ENCODE measurements at places on chromosomes 13 and 19. TPM values are rescaled to one million over a fixed set of nuclear protein-coding genes. Genes with fewer than 3 reads are reported as not detected.

- peak overlapping the region; percentile 19 for H3K27ac ChIP-seq
- H3K27me3 ChIP-seq = no peaks in the 10 kb centered on the region
- no peak overlapping the region for H3K4me3 ChIP-seq
- DNase-seq = peak; percentile 58
These were observed 29.2 kb downstream of the SIPA1L3 start for GRCh38 chr19:37936166-37936565.

- no peaks in the 10 kb centered on the region for H3K36me3 ChIP-seq
- H3K4me1 ChIP-seq = no peaks in the 10 kb centered on the region
- no peak overlapping the region for H3K27ac ChIP-seq
- no peaks in the 10 kb centered on the region for H3K27me3 ChIP-seq
- DNase-seq = no peak
- H3K4me3 ChIP-seq = no peak overlapping the region
These were observed 101.6 kb downstream of the ENOX1 start for GRCh38 chr13:43684963-43685725.

DNA sequence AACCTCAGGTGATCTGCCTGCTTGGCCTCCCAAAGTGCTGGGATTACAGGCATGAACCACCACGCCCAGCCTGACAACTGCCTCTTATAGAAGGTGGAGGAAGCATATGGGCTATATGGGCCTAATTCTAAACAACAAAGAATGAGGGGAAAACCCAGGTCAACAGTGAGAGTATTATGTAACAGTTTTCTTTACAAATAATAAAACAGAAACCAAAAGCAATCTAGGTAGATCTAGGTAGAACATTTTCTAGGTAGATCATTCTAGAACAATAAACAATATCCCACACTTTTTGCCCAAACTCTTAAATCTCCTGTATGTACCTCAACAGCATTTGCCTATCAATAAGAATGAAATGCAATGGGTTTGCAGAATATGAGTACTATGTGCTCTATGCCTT, 267.4 kb downstream of the ABCC4 start:
- no peaks in the 10 kb centered on the region for H3K27me3 ChIP-seq
- H3K27ac ChIP-seq = no peak overlapping the region

GRCh38 chr13:54210397-54211049, 1181.9 kb downstream of the OLFM4 start:
- H3K4me1 ChIP-seq = no peaks in the 10 kb centered on the region
- H3K4me3 ChIP-seq = no peak overlapping the region
- H3K36me3 ChIP-seq = no peaks in the 10 kb centered on the region
- H3K27ac ChIP-seq = no peak overlapping the region

ATP4B gene
- not detected for total RNA-seq

UNC13A gene
- total RNA-seq = not detected
